HCT116 (cell line): ENCODE measurements at places on chromosomes 2 and 18. TPM values are rescaled to one million over a fixed set of nuclear protein-coding genes. Genes with fewer than 3 reads are reported as not detected.

Gene OR6B2
- total RNA-seq: not detected

GRCh38 chr2:124258140-124258880 is 233.2 kb downstream of the CNTNAP5 start:
- DNase-seq: no peak
- no peaks in the 10 kb centered on the region for H3K36me3 ChIP-seq
- H3K4me1 ChIP-seq: no peaks in the 10 kb centered on the region
- no peaks in the 10 kb centered on the region for H3K27me3 ChIP-seq
- H3K27ac ChIP-seq: no peak overlapping the region

- no peaks in the 10 kb centered on the region for H3K36me3 ChIP-seq
- no peak for DNase-seq
- H3K27me3 ChIP-seq: peaks cover 49% of the 10 kb centered on the region
- no peak overlapping the region for H3K4me3 ChIP-seq
- no peaks in the 10 kb centered on the region for H3K4me1 ChIP-seq
Observed at GRCh38 chr2:1864981-1865421, 120.7 kb upstream of the PXDN start.

- DNase-seq: no peak
- H3K36me3 ChIP-seq: no peaks in the 10 kb centered on the region
- H3K4me3 ChIP-seq: no peak overlapping the region
Observed at GRCh38 chr2:120937686-120938044, 202.0 kb downstream of the GLI2 start.

DNA sequence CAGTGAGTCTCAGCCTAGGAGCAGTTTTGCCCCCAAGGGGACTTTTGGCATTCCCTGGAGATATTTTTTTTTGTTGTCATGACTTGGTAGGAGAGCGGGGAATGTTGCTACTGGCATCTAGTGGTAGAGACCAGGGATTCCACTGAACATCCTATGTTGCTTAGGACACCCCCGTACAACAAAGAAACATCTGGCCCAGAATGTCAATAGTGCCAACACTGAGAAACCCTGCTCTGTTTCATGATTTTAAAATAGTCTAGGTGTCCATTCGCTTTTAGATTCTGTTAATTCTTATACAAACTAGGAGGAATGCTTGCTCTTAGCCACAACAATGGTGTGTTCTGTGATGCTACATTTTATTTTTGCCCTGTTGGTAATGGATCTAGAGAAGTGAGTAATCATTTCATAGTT is 225.8 kb upstream of the SIX3 start:
- H3K36me3 ChIP-seq: no peaks in the 10 kb centered on the region
- DNase-seq: peak; percentile 19
- no peak overlapping the region for H3K27ac ChIP-seq
- no peaks in the 10 kb centered on the region for H3K27me3 ChIP-seq

- H3K27me3 ChIP-seq: no peaks in the 10 kb centered on the region
- no peaks in the 10 kb centered on the region for H3K36me3 ChIP-seq
- no peak overlapping the region for H3K27ac ChIP-seq
- DNase-seq: no peak
Observed at GRCh38 chr2:54569745-54570301, 113.7 kb downstream of the SPTBN1 start.

Gene CPLX4
- not detected for total RNA-seq

Gene GKN2
- not detected for total RNA-seq

Gene MROH2A
- total RNA-seq: not detected
